ENCODE measurements at places on chromosomes 7 and 10.

DNA sequence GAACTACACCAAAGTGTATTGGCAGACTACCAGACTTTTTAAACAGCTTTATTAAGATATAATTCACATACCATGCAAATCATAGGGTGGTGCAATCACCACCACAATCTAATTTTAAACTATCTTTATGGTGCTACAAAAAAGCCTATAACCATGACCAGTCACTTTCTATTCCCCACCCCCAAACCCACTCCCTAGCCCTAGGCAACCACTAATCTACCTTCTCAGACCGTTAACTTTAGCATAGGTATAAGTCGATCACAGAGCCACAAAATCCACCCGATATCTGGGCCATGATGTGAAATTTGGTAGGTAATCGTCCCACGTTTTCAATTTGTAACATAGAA is 536 bp upstream of the POM121 start:
- DNase-seq = no peak

DNA sequence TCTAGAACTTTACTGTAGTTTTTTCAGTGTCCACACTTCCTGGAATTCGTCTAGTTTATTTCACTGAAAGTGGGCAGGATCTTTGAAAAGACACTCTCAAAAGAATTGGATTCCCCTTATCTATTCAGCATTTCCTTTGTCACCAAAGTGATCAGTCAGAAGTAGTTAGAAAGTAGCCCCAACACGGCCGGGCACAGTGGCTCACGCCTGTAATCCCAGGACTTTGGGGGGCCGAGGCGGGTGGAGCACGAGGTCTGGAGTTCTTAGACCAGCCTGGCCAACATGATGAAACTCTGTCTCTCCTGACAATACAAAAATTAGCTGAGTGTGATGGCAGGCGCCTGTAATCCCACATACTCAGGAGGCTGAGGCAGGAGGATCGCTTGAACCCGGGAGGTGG is 69.0 kb upstream of the KMT2C start:
- no peak for DNase-seq

DNA sequence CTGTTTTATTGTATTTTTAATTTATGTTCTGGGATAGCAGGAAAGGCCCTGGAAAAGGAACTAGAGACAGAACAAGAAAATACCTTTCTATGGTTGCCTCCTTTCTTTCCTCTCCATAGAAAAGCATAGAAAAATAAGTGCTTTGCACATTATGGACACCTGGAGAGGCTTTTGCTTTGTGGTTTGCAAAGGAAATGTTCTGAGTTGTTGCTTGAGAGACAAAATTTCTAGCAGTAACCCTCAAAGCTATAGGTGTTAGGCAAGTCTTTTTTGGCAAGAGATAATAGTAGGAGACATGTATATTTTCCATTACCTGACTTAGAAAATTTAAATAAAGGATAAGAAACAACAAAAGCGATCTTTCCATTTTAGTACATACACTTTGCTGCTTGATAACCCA is 378.6 kb upstream of the PRKCQ start:
- DNase-seq = no peak

- no peak for DNase-seq
These were observed 89.0 kb upstream of the PIP4K2A start for GRCh38 chr10:22803261-22803885.

- DNase-seq = peak; percentile 81
These were observed 101.1 kb upstream of the ABCB5 start for GRCh38 chr7:20514364-20514763.

GRCh38 chr10:2051108-2051507 is 313.8 kb upstream of the ADARB2 start:
- DNase-seq = no peak

DNA sequence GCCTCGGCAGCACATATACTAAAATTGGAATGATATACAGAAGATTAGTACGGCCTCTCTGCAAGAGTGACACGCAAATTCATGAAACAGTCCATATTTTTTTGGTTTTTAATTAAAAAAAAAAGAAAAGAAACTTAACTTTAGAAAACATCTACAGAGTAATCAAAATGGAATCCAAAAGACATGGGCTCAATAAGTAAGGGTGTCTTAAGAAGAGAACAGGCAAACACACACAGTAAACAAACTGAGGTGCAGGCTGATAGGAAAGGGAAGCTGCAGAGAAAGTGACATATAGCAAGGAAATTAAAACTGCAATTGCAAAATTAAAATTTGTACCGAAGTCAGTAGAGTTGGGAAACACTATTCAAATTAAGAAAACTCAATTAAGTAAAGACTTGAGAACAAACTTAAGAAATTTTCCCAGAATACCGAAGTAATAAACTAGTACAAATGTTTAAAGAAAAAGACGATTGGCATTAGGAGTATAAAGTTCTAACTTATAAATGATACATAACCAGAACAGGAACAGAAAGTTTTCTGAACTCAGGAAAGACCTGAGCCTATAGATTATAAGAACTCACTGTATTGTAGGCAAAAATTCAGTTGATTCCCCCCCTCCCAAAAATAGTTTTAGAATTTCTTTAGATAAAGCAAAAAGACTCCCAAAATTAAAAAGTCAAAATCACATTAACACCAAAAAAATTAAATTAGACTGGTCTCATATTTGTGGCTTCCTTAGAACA is 16.3 kb downstream of the MTPN start:
- DNase-seq = no peak

DNA sequence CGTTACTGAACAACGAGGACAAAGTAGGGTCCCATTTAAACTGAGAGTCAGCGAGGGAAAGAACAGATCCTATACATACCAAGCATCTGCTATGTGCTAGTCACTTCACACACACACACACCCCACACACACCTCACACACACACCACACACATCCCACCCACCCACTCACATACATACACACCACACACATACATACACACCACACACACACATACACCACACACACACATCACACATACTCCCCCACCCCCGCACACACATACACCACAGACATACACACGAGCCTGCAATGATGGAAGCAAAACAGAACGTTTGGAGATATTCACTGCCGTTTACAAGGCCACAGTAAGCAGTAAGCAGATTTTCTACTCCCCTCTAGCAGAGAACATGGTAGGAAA is 607 bp upstream of the GRB10 start:
- no peak for DNase-seq

DNA sequence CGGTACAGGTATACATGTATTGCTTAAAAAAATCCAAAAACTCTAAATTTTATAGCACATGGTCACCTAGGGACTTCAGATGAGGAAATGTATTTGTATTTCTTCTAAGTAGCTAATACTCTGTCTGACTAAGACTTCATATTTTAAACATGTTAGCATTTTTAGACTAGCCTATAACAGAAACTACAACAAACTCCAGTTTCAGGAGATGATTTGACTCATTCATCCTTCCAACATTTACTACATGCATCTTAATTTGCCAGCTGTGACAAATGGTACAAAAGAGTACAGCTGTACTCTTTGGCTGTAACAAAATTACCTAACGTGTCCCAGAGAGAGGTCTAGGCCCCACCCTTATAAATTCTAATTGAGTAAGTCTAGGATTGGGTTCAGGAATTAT is 22.2 kb downstream of the TMEM209 start:
- no peak for DNase-seq

DNA sequence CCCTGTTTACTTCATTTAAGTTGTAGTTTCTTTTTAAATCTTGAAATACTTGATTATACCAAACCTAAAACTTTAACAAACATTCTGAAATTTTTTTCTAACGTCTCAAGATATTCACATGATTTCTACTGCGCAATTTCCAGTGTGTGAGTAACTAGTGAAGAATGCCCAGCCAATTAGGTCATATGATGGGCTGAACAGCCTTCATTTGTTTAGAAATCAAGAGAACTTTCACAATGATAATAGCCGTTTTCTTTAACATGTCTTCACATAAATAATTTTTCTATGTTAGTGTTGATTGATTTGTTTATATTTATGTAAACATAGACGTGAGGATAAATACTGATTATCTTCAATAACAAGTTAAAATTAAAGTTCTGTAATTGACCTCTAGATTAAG is 21.8 kb downstream of the STAM start:
- DNase-seq = no peak

- no peak for DNase-seq
These were observed 45.2 kb upstream of the AKR1E2 start for GRCh38 chr10:4780782-4781181.

DNA sequence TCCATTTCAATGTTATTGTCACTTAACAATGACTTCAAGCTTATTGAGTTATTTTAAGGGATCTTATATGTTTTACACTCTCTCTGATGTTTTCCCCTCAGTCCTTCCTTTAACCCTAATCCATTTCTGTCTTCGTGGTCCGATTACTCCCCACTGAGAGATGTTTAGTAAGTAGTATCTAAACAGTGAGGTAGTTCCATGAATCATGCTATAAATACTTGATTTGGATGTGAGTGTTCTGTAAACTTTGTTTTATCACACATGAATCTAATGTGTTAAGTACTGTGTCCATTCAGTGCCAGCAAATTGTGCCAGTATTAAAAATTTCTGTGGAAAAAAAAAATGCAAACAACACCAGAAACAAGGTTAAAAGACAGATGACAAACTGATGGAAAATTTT is 18.6 kb downstream of the RPP30 start:
- DNase-seq = no peak

DNA sequence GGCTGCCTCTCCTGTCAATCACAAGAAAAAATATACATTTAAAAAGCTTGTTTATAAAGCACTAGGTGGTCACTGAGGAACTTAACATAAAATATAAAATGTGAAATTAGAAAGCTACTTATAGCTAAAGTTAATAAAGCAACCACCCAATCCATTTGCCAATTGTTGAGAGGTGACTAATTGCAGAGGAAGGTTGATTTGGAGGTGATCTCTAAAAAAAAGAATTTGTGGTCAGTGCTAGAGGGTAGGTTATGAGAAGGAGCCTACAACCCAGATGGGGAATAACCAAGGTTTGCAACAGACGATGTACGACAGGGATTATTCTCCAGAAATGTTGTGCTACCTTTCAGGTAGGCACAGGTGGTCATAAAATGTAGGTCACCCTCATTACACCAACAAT is 444.2 kb upstream of the C7orf33 start:
- DNase-seq = no peak

- DNase-seq = no peak
These were observed 196.4 kb downstream of the SDHAF3 start for GRCh38 chr7:97313900-97314299.

- no peak for DNase-seq
These were observed 236.1 kb downstream of the BUB3 start for GRCh38 chr10:123390332-123390731.

DNA sequence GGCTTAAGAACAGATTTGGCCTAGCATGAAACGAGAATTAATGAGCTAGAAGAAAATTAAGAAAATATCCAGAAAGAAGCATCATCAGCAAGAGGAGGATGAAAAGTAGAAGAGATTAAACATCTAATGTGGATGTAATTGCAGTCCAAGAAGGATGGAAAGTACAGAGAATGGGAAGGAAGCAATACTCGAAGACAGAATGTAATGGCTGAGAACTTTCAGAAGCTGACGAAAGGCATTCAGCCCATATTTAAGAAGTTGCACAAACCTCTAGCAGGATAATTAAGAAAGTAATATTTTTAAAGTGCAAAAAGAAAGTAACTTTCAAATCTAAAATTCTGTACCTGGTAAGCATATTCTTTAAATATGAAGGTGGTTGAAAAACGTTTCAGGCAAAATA is 60.7 kb downstream of the TRIM24 start:
- no peak for DNase-seq

DNA sequence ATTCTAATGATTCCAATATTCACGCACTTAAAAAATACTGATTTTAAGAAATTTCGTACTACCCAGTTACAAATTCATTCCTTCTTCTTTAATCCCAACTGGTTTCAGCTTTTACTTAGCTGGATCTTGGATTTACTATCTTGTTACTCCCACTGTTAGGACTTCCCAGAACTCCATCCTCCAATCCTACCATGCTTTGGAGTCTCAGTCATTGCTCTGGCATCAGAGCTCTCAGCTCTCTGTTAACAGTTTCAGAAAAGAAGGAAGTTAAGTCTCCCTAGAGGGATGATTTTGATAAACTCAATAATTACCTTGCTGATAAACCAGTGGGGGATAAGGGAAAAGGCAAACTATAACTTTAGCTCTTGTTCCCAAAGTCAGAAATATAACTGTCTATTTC is 9.5 kb downstream of the PPA1 start:
- no peak for DNase-seq

DNA sequence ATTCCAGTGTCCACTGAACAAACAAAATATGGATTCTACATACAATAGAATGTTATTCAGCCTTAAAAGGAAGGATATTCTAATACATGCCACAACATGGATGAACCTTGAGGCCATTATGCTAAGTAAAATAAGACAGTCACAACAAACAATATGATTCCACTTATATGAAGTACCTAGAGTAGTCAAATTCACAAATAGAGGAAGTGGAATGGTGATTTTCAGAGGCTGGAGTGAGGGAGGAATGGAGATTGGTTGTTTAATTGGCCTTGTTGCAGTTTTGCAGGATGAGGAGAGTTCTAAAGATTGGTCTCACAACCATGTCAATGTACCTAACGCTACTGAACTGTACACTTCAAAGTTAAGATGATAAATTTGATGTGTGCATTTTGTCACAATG is 119.6 kb downstream of the CHN2 start:
- DNase-seq = no peak

DNA sequence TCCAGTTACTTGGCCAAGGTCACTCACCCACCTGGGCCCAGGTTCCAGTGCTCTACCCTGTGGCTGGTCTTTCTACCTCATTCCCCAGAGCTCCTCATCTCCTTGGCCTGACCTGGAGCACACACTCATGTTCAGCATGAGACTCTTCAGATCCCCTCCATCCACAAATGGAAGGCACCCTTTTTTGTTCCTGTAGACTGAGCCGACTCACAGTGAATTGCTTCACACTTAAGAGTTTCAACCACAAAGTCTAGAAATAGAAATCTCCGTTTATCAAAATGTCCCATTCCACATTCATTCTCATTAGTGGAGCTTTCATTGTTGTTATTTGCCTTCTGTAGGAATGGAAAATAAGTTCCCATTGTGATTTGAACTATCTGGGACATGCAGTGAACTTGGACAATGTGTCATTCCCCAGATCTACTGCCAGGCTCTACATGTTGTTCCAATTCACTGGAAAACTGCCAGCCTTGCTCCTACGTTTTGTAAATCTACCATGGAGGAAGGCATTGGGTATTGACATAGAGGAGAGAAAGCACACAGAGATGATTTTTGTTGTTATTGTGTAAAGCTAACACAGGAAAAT is 125.3 kb upstream of the CELF2 start:
- DNase-seq = no peak
